ENCODE measurements at places on chromosomes 2 and 18.

DNA sequence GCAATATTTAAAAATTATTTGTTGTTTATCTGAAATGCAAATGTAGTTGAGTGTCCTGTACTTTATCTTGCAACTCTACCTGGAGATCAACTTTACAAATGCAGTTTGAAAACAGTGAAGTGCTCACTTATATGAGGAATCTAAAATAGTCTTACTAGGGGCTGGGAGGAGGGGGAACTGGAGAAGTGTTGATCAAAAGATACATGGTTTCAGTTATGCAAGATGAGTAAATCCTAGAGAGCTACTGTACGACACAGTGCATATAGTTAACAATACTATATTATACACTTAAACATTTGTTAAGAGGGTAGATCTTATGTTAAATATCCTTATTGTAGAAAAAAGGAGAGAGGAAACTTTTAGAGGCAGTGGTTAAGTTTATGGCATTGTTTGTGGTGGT is 241.9 kb downstream of the BCL11A start:
- DNase-seq: no peak

DNA sequence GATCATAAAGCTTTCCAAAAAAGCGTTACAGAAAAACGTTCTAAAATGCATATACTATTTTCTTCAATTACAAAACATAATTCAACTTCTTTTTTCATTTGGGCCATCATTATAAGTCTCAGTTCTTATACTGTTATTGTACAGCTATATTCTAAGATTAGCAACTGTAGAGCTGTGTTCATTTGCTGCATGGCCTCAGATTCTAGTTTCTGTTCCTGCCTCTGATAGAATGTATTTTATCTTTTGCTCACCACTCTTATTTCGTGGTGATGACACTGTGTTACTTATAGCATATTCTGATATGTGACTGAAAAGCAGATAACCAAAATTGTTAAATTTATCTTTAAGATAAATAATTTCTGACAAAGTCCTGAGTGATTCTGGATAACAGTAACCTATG is 67.2 kb downstream of the PTRHD1 start:
- DNase-seq: no peak

- no peak for DNase-seq
Measured at GRCh38 chr2:105928563-105928962, 183.9 kb downstream of the NCK2 start.

DNA sequence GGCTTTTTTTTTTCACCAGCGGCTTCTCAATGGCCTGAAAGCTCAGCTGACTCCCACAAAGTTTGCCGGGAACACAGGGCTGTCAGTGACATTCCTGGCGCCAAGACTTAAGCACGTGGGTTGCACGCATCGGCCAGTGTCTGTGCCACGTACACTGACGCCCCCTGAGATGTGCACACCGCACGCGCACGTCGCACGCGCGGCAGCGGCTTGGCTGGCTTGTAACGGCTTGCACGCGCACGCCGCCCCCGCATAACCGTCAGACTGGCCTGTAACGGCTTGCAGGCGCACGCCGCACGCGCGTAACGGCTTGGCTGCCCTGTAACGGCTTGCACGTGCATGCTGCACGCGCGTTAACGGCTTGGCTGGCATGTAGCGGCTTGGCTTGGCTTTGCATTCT is 63.2 kb downstream of the CCDC74A start:
- DNase-seq: no peak

GRCh38 chr2:215670396-215670795 is 234.5 kb upstream of the FN1 start:
- no peak for DNase-seq

- DNase-seq: no peak
Measured at GRCh38 chr2:236955521-236956030, 130.1 kb upstream of the COPS8 start.

DNA sequence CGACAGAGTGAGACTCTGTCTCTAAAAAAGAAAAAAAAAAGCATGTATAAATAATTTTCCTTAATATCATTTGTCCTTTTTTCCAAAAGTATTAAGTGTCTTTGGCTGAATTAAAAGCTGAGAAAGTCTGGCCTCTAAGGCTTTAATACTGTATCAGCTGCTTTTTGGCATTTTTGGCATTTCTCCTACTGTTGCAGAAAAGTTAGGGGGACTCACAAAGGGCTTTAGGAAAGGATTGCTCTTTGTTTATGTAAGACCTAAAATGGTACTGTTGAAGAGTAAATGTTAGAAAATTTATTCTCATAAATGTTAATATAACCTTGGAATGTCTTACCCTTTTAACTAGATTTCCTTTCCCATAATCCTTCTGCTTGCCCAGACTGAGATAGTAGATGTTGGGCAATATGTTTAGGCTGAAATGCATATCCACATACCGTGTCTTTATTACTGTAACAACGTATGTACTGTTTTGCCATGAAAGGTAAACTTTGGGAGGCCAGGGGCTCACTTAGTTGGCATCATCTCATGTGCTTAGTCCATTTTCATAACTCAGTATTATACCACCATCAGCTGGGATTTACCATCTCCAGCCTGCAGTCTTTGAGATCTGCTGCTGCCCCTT is 18.0 kb upstream of the STON1 start:
- DNase-seq: no peak

GRCh38 chr2:4020649-4021048 is 317.3 kb downstream of the DCDC2C start:
- no peak for DNase-seq

DNA sequence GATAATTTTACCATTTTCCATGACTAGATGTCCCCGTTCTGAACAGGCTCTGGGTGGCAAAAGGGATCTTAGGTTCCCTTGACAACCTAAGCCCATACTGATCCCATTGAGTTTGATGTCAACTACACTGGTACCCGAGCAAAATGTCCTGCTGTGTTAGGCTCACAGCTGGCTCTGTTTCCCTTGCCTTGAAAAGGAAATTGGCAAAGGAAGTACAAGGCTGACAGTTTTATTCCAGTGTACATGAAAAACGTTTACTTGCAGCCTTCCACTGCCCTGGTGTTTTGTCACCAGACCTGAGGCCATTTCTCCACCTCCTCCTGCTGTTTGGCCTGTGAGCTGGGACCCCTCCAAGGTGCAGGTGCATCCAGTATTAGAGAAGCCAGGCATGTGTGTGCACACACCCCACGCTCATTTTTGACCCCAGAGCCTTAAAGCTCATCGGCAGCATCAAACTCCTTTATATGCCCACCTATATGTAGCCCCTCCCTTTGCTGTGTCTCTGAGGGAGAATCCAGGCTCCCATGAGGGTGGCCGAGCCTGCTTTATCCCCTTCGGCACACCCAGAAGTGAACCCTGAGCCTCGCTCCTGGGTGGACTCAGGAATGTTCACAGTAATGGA is 171.3 kb downstream of the NDUFA10 start:
- DNase-seq: no peak

DNA sequence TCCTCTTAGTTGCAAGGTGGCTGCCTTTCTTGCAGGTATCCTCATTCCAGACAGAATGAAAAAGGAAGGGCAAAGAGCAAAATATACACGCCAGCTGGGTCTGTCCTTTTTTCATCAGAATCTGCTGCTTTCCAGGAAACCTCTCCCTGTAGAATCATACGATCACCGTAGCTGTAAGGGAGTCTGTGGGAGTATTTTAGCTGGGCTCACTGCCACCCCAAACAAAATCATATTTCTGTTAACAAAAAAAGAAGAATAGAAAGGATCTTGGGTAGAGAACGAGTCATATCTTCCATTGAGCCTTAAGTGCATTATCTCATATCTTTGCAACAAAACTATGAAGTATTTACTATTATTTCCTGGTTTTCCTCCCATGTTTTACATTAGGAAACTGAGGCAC is 15.0 kb upstream of the TANC1 start:
- DNase-seq: no peak

- DNase-seq: no peak
Measured at GRCh38 chr2:36677996-36678605, 18.4 kb upstream of the VIT start.

DNA sequence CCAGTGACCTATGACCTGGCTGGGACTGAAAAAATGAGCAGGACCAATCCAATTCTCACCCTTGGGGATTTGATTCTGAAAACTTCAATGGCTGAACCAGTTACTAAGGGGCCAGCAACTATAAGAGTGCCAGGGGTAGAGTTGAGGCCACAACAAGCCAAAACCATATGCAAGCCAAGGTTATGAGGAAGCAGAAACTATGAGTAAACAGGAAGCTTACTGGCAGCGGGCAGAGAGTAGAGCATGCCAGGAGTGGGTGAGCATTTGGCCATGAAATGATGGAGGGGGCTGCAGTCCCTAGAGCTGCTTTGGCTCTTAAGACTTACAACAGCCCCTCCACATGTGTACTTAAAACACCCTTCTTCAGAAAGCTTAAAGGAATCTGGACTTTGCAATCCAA is 82.4 kb downstream of the RBMS1 start:
- DNase-seq: no peak

GRCh38 chr2:79792090-79792489 is 279.2 kb downstream of the CTNNA2 start:
- DNase-seq: no peak

GRCh38 chr2:241550616-241551580 is 7.6 kb upstream of the BOK start:
- no peak for DNase-seq

- DNase-seq: no peak
Measured at GRCh38 chr2:237686659-237687136, 59.3 kb downstream of the LRRFIP1 start.

DNA sequence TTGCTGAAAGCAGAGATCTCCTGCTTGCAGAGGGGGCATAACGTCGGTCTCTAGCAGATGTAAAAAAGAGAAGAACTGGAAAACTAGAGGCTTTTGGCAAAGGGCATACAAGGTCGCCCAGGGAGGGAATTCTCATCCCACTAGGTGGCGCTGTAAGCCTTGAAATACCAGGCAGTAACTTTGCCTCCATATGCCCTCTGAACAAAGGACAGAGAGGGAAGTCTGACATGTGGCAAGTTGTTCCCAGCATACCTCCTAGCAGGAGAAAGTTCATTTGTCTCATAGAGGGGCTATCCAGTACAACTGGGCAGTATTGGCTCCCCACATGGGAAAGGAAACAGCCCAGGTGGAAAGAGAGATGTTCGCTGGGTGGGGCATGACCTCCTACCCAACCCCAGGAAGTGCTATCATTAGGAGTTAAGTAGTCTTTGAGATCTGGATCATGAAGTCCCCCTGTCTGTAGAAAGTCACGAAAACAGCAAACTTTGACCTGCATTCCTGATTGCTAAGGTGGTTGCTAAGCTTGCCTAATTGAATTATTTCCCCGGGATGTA is 39.9 kb downstream of the STK17B start:
- peak; percentile 45 for DNase-seq

GRCh38 chr2:31765078-31765945 is 184.6 kb upstream of the SRD5A2 start:
- no peak for DNase-seq

DNA sequence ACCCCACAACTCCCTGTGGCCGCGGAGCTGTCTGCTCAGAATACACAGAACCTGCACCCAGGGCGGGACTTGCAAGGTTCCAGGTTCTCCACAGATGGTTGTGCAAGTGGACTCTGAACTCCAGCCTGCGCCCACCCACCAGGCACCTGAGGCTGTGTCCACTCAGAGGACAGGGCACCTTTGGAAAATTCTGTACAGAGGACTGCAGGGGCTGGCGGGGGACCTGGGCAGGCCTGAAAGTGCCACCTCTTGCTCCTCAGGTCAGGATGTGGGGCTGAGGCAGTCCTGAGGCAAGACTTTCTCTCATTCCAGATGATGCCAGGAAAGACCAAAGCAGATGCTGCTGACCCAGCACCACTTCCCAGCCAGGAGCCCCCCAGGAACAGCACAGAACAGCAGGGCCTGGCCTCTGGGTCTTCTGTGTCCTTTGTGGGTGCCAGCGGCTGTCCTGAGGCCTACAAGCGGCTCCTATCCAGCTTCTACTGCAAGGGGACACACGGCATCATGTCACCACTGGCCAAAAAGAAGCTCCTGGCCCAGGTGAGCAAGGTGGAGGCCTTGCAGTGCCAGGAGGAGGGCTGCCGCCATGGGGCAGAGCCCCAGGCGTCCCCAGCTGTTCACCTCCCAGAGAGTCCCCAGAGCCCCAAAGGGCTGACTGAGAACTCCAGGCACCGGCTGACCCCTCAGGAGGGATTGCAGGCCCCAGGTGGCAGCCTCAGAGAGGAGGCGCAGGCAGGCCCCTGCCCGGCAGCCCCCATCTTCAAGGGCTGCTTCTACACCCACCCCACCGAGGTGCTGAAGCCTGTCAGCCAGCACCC is 14.4 kb downstream of the ARID5A start:
- DNase-seq: no peak

DNA sequence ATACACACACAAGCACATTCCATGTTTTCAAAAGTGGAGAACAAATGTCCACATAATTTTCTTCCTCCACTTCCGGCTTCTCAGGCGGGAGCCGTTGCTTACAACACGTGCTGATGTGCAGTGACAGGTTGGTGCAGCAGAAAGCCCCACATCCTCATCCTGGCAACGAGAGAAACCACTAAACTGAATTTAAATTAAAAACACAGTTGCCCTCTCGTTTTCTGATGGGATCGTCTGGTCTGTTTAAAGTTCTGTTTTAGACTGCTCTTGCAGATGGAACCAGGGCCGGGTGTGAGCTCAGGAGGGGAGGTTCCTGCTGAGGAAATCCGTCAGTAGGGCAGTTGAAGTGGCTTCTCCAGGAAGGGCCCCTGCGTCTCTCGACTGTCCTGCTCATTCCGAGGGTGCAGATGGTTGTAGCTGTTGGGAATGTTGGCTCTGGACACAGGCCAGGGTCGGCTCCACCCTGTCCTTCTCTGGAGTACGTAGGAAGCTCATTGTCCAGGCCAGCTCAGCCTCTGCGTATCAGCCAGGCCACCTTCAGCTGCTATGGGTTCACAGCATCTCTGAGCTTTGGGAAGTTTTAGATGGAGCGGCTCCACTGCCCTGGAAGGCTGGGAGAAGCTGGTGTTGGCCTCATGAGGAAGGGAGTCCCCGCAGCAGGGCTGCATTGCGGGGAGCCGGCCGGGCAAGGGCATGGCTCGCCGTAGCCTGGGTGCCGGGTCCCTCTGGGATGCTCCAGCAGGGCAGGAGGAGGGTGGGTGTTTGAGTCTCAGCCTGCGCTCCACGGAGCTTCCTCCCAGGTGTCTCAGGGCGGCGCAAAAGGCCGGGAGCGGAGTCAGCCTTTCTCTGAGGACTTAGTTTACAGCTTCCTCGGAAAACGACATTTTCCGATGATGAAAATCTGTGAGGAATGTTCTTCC is 58.3 kb downstream of the NFATC1 start:
- DNase-seq: no peak

- no peak for DNase-seq
Measured at GRCh38 chr18:32284284-32284683, 94.4 kb downstream of the MEP1B start.

DNA sequence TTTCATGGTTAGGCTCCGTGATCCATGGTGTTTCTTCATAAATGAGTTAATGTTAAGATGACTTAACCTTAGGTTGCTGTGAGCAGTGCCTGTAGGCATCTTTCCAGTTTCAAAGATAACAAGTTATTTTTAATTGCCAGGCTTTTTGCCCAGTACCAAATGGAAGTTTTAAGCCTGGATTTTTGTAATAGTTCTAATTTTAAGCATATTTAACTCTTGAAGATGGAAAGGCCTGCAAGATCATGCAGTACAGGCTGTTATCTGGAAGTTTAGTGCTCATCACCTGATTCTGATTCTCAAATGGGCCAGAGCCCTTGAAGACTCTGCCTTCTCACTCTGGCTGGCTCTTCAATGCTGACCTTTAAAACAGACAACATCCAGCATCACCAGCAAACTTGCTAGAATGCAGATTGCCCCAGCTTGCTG is 141.3 kb downstream of the NCK2 start:
- no peak for DNase-seq
